ENCODE measurements at places on chromosomes 16 and 17.

DNA sequence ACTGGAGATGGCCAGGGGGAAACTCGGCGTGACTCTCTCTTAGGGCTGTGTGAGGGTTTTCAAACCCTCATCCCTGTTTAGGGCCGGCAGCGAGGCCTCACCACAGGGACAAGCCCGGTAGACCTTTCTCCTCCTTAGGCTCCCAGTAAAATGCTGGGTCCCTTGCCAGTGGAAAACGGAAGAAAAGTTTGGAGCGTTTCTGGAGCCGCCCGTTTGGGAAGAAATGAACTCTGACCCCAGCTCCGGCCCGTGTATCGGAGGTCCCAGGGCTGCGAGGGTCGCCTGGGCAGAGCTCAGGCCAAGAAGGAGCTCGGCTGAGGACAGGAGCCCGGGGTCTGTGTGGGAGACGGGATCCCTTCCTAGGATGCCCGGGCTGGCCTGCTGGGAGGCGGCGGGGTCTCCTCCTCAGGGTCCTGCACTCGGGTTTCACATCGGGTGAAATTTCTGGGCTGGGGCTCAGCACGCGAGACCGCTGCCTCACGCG lies 23.2 kb downstream of the ZNF213 start:
- DNase-seq, result no peak

GRCh38 chr17:28974451-28974850 lies 23.1 kb upstream of the PHF12 start:
- DNase-seq, result no peak

- peak; percentile 70 for DNase-seq
Observed at GRCh38 chr17:35244341-35245195, 1.7 kb downstream of the SLFN5 start.

- DNase-seq, result no peak
Observed at GRCh38 chr17:73227379-73227778, 34.3 kb downstream of the CPSF4L start.

- no peak for DNase-seq
Observed at GRCh38 chr16:49112754-49113153, 168.9 kb downstream of the CBLN1 start.

- no peak for DNase-seq
Observed at GRCh38 chr16:83992624-83993023, 24.6 kb downstream of the NECAB2 start.

DNA sequence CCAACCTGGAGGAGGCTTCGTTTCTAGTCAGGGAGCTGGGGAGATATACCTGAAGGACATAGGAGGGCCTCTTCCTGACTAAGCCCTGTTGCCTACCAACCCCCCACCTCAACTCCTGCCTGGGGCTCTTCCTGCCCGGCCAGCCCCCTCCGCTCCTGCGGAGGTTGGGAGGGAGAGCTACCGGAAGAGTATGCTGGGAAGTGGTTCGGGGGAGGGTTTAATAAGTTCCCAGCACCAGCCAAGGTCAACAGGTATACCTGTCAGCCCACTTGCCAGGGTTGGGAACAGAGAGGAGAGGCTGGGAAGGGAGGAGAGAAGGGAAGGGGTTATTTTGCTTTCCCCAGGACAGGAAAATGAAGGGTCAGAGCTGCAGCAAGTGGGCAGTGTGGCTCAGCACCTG lies 4.7 kb downstream of the PPP1R1B start:
- no peak for DNase-seq

DNA sequence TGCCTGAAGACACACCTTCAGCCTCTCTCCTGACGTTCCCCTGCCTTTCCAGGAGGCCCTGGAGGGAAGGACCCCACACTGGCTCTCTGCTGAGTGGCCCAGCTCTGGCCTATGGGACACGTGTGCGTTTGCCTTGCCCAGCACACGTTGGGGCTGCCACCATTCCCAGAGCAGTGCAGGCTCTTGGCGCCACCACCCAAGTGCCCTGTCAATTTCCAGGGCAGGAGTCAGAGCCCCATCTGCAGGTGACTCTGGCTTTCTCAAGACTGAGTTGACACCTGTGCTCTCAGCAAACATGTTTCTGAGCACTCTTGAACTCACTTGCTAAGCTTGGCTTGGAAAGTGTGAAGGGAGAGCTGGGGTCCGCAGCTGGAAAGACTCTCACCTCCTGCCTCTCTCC lies 4.7 kb upstream of the IRF8 start:
- no peak for DNase-seq

- DNase-seq, result no peak
Observed at GRCh38 chr16:64858076-64858475, 263.8 kb downstream of the CDH11 start.

DNA sequence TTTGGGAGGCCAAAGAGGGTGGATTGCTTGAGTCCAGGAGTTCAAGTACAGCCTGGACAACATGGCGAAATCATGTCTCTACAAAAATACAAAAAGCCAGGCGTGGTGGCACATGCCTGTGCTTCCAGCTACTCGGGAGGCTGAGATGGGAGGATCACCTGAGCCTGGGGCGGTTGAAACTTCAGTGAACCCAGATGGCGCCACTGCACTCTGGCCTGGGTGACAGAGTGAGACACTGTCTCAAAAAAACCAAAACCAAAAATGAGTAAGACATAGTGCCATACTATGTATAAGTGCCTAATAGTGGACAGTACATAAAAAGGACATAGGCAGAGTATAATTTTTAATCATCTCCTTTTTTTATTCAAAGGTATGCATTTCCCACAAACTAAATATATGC lies 4.0 kb downstream of the CTC1 start:
- DNase-seq, result peak; percentile 7

GRCh38 chr16:23288209-23288608 lies 13.9 kb upstream of the SCNN1B start:
- no peak for DNase-seq

GRCh38 chr16:70696952-70697593 lies 11.2 kb upstream of the MTSS2 start:
- DNase-seq, result no peak

- no peak for DNase-seq
Observed at GRCh38 chr17:47721725-47722124, 11.3 kb upstream of the TBX21 start.
